ENCODE measurements at places on chromosomes 3 and 15. TPM values are rescaled to one million over a fixed set of nuclear protein-coding genes. Genes with fewer than 3 reads are reported as not detected.

Gene ACTRT3
- 2.4 TPM for total RNA-seq

Gene DZIP1L
- 9.4 TPM for total RNA-seq

Gene C3orf85
- total RNA-seq = not detected

Gene SEMA5B
- total RNA-seq = 0.26 TPM

Gene STRA6
- 72.6 TPM for total RNA-seq

Data from A549 treated with GW870086 at 1 μM for 4 hours (cell line).